ENCODE measurements at places on chromosomes 4 and X.

DNA sequence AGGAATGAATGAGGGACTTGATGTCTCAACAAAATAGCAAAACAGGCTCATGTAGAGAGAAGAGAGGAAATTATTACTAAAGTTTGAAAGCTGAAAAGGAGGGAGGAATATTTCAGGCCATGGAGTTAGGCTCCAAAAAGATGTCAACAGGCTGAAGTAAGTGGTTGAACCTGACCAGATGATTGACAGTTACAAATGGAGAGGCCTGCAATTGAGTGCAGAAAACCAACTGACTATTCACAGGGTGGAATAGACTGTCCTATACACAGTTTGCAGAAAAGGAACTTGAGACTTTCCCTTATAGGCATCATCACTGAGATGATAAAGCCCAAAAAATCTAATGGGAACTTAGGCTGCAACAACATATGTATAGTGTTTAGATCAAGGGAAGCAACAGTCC, 233.3 kb downstream of the AR start:
- DNase-seq = no peak

DNA sequence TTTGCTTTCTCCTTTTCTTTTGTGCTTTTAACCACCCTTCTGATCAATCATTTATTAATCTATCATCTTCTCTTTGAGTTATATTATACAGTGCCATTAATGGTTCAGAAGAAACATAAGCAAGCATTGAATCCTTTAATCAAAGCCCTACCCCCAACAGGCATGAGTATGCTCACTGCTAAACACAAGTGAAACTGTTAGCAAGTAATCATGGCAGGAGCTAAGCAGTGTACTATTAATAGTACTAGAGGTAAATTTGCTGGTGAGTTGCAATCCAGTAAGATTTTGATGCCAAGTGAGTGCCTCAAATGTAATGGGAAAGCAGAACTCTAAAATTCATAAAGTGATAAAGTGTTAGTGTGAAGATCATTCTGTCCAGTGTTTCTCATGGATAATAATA, 57.2 kb downstream of the FNIP2 start:
- DNase-seq = no peak

DNA sequence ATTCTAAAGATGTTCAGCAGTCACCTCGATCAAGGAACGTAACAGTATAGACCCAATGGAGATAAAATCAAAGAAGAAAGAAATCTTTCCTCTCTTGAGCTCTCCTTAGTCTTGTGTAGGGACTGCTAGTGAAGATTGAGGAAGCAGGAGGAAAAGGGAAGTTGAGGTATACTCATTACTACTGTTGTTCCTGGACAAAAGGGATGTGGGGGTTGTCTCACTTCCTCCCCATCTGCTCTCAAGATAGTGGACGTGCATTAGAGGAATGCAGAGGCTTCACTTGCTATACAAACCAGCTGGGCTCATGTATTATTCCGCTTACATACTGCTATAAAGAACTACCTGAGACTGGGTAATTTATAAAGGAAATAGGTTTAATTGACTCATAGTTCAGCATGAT, 208.9 kb upstream of the ARHGEF9 start:
- no peak for DNase-seq

DNA sequence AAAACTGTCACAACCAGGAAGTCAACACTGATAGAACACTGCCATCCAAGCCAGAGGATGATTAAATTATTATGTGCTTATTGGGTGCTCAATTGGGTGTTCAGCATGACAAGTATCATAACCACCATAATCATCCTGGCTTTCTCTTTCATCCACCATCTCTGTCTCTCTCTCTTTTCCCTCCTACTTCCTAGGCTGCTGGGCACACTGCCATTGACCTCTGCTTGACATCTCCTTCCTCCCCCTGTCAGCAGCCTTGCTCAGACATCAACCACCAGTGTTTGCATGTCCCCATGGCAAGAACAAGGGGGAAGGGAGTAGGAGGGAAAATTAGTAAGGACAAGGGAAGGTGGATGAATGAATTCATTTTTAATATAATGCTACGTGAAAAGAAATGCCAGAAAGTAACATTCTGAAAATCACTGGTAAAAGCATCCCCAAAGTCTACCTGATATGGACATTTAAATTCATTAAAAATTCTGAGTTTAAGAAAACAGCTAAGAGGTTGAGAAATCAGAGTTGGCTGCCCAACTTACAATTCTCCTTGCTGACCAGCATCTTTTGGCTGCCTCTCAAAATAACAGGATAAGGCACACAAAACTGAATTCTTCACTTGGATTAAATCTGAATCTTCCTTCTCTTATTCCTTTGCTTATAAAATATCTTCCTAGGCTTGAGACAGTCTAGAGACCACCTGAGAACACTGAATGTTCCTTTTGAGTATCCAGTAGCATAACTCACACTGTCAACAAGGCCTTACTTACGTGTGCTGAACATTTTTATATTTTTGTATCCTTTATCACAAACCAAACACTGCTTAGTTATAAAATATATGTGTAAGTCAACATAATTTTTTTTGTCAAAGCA, 48.5 kb downstream of the SNCA start:
- DNase-seq = no peak

DNA sequence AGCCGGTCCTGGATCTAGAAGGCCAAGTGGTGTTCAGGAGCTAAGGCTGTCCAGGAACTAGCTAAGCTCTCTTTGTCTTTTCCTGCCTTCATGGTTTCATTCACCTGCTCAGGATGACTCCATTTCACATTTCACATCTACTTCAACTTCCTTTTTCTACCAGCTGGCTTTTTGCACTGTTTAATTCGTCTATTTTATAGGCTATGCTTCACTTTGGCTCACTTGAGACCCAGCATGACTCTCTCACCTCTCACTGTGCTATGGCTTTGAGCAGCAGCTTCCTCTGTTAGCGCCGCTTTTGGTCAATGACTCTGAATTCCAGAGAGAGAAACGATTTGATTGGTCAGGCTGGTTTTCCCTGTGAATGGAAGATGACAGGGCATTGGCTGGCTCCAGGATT, 213.5 kb upstream of the CLNK start:
- no peak for DNase-seq

GRCh38 chr4:2689825-2690700, 66.1 kb downstream of the TNIP2 start:
- DNase-seq = peak; percentile 35

GRCh38 chr4:185298728-185299430, 89.5 kb downstream of the SNX25 start:
- no peak for DNase-seq

DNA sequence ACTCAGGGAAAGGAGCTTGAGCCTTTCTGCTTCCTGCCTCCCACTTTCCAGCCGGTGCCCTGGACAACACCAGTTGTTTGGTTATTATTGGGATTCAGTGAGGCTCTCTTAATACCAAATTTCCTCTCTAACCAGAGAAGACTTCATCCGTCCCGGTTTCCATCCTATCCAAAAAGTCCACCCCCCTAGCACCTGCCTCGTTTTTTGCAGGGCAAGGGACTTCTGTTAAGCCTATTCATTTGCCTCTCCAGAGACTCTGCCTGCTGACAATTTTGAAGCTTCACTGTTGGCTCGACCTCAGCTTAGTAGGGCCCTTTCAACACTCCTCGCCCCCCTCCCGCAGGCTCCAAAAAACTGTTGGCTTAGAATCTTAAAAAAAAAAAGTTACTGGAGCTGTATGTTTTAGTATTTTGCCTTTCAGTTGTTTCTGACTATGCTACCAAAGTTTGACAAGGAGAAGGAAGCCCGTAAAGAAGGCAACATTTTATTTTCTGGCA, 779 bp upstream of the PRSS12 start:
- no peak for DNase-seq

DNA sequence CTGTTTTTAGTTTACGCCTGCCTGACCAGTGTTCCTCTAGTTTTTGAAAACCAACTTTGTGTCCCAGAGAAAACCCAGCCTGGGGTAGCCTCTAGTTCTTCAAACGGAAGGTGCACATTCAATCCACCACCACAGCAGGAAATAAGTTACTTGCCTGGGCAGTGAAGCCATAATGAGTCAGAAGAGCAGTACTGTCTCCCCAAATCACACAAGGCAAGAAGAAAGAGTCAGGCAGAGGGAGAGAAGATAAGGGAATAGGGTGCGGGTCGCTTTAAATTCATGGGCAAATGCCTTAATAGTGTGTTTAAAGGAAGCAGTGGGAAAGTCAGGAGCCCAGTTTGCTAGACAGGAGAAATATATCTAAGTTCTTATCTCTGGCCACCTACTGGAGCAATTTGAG, 333.8 kb upstream of the GRIA3 start:
- DNase-seq = no peak

- DNase-seq = no peak
These were observed 79.1 kb downstream of the DOCK11 start for GRCh38 chrX:118574666-118575065.

GRCh38 chr4:164621886-164622521, 131.9 kb upstream of the SMIM31 start:
- no peak for DNase-seq

DNA sequence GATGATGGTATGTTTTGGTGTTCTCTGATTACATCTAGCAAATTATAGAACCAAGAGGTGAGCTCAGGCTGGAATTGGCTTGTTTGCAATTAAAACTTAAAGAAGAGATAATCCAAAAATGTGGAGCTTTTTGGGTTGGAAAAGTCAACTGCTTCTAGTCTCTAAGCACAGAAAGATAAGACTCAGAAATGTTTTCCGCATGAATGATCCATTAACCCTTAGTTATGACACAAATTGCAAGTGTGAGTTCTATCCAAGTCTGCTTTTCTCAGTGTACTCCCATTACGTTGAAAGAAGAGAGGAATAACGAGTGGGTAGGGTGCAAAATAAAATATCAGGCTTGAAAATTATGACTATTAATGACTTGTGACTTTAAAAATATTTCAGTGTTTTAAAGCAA, 38.5 kb downstream of the HPGD start:
- DNase-seq = no peak

DNA sequence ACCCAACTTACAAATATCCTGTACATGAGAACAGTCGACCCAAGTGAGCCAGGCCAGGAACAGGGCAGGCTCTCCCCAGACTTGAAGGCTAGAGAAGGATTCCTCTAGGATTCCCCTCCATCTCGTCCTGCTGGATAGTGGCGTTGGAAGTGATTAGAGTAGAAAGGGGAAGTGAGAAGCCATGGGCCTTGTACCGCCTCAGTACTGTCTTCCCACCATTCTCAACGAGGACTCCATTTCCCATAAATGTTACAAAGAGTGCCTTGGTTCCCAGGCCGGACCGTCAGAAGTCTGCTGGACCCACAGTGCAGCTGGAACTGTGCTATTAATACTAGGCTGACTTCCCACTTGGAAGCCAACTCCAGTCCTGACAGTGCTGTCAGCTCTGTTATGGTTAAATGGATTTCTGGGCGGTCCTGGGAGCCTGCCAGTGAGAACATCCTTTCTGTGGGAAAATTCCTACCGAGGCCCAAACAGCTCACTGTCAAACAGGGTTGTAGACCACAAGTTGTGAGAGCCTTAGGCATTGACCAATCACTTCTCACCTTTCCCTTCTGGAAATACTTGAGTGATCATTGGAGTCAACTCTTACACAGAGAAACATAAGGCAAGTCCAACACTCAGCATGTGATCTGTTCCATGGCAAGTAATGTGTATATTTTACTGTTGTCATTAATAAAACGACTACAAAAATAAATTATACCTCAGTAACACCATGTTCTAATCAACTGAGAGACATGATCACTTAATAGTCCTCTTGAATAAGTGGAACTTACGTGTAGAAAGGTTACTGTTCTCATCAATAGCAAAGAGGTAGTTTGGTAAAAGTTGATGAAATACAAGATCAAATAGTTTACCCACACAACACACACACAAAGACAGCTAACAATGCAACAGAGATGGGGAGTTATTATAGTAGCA, 58.4 kb downstream of the AMELX start:
- DNase-seq = no peak

- peak; percentile 58 for DNase-seq
These were observed 23.0 kb downstream of the MAP7D3 start for GRCh38 chrX:136227948-136228838.

DNA sequence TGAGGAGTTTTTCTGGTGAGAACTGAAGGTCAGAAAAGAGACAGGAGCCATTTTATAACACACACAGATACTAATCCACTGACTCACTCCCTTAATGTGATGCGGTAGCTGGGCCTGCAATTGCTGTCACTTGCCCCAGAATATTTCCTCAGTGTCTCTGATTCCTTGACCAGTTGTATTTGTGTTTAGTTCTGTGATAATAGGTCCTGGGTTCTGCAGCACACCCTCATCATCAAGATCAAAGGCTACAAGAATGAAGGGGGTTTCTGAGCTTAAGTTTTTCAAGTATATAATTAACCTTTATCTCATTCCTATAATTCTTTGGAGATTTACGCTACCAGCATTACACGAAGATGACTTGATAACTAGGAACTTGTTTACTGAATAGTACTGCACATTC, 576.5 kb upstream of the CPXCR1 start:
- no peak for DNase-seq

DNA sequence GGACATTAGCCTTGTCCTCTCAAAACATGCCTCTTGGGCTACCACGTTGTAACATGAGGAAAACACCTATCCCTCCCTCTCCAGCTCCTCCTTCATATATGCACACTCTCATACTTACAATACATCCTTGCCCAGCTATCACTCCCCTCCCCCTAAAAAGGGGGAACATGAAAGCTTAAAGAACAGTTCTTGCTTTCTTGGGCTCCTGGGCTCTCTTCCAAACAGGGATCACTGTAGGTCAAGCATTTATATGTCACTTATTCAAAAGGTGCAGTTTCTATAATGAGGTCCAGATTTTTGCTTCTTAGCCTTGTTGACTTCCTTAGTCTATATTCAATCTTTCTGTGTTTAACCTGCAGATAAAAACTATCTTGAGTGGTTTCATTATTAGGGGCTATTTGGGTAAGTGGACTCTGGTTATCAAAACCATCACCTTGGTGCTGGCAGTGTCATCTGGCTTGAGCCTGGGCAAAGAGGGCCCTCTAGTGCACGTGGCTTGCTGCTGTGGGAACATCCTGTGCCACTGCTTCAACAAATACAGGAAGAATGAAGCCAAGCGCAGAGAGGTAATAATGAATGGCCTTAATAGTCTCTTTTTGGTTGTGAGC, 119.4 kb downstream of the AKAP4 start:
- no peak for DNase-seq

GRCh38 chrX:115449742-115450141, 111.2 kb upstream of the PLS3 start:
- DNase-seq = no peak

DNA sequence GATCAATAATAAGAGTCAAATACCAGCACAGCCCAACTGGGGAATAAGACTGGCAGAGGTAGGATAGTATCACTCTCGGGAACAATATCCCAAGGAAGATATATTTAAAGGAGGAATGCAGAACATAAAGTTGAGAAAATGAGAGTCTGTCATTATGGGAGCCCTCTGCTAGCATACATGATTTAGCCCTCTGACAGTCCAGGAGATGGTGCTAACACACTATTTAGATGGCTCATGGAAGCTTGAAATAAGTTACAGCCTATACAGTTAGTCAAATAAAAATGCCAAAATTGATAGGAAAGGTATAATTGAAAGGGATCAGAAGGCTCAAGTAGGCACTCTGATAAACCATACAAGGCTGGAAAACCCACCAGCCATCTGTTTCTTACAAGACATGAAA, 201.0 kb upstream of the NEIL3 start:
- no peak for DNase-seq

GRCh38 chr4:136194962-136195361, 1337.3 kb downstream of the PCDH18 start:
- no peak for DNase-seq

GRCh38 chrX:71629467-71629866, 11.2 kb upstream of the CXCR3 start:
- DNase-seq = no peak

GRCh38 chr4:147605499-147605898, 11.7 kb upstream of the TMEM184C start:
- DNase-seq = no peak

GRCh38 chrX:132488180-132488705, 595 bp downstream of the MBNL3 start:
- peak; percentile 47 for DNase-seq

Measured in CD4-positive, alpha-beta T cell treated with Interleukin-2 at 100 ng/mL for 4 hours (primary cell).